ENCODE measurements at places on chromosomes 16 and 17.
A peak's percentile ranks its signal among the peaks of the same experiment; 100 is the strongest.

DNA sequence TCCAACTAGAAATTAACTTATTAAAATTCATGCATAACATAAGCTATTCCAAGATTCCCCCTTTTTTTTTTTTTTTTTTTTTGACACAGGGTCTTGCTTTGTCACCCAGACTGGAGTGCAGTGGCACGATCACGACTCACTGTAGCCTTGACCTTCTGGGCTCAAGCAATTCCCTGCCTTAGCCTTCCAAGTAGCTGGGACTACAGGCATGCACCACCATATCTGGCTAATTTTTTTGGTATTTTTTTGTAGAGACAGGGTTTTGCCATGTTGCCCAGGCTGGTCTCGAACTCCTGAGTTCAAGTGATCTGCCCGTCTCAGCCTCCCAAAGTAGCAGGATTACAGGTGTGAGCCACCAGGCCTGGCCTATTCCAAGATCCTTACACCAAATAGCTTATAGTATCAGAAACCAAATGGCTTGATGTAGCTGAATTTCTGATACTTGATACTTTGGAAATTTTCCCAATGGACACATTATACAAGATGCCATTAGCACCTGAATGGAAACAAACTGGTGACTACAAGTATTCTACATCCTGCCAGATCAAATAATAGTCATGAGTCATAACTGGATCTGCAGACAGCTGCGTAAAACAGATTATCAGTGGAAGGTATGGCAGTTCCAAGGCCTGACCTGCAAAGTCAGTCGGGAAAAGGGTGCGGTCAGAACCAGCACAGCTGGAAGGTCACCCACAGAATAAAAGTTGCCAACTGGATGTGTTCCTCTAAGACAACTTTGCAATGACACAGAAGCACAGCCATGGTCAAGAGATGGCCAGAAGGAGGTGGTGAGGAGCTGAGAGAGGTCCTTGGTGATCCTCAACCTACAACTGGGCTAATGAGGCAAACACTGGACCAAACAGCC, 14.5 kb downstream of the TUBG1 start:
- no peak for DNase-seq

DNA sequence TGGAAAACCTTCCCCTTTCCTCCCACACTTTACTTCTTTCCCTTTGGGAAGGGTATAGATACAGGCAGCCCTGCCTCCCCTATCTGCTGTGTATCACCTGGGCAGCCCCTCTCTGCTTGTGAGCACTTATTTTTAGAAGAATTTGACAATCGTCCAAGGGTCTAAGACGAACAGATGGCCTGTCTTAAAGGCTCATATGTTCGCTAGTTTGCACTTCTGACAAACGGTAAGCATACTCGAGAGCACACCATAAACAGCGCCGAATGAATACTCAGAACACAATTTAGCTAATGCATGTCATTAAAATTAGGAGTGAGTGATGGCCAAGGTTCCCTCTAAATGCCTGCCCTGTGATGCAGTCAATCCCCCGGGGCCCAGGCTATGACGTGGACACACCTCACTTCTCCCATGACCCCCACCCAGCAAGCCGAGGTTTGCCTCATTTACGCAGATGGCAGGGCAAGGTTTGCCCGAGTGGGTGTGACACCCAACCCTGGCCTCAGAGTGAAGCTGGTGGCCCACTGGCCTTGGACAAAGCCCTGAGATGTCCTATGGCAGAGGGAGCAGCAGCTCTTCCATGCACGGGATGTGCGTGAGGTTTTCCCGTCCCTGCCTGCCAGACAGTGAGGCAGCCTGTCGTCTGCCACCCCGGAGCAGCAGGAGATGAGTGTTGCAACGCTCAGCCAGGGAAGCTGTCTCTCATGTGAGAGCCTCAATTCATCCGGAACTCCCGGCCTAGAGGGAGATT, 125.2 kb downstream of the C16orf78 start:
- no peak for DNase-seq

DNA sequence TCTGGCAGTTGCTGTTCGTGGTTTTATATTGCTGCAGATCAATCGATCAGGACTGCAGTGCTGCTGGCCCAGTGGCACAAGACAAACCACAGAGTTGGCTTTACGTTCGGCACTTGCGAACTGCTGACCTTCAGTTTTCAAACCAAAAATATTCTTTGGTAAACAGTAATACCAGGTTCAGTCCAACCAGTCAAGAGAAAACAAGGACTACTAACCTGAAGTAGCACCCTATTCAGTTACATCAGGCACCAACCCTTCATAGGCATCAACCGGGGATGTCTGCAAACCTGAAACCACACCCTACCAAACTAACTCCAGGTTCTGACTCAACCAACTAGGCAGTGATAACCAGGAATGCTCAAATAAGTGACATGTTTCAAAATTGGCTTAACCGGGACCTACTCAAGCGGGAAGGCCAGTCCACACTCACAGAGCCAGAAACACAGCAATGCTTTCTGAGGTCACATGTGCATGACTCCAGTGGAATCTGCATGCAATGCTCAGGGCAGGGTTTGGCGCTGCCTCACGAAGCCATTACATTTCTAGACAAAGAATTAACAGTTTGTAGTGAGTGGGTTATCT, 91.1 kb downstream of the SMG6 start:
- DNase-seq = no peak

- no peak for DNase-seq
These were observed 4.0 kb downstream of the RNF222 start for GRCh38 chr17:8393470-8394231.

- no peak for DNase-seq
These were observed 20.7 kb upstream of the BCAR1 start for GRCh38 chr16:75272097-75272551.

- DNase-seq = no peak
These were observed 16.0 kb downstream of the SLC5A10 start for GRCh38 chr17:18967916-18968315.

GRCh38 chr16:1070084-1070863, 2.3 kb upstream of the SSTR5 start:
- no peak for DNase-seq

- DNase-seq = no peak
These were observed 21.2 kb upstream of the MSI2 start for GRCh38 chr17:57235124-57235523.

DNA sequence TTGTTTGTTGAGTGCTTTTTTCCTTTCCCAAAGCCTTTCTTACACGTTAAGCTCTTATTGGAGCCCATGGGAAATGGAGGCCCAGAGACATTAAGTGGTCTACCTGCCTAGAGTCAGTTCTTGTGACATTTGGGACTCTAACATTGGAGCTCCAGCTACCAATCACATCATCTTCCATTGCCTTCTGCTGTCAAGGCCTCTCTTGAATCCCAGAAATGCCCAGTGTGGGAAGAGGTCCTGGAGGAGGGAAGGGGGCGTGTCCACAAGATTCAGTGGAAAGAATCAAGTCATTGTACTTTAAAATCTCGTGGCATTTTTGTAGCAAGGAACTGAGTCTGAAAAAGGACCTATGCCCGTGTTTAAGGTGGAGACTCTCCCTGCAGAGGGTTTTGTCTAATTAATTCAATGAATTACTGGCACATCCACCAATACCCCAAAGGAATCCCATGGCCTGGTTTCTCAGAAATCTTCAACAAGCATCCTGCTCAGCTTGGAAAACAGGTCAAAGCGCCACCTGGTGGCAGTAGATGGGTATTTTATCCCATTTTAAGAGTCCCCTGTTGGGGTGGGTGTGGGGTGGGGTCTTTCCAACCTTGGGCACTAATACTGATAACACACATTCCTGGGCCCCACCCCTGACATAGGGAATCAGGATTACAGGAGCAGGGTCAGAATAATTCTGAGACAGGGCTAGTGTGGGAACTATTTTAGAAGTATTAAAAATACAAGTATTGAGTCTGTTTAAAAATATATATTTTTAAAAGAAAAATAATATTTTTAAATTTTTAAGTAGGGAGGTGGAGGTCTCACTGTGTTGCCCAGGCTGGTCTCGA, 24.6 kb downstream of the GPT2 start:
- DNase-seq = peak; percentile 64

DNA sequence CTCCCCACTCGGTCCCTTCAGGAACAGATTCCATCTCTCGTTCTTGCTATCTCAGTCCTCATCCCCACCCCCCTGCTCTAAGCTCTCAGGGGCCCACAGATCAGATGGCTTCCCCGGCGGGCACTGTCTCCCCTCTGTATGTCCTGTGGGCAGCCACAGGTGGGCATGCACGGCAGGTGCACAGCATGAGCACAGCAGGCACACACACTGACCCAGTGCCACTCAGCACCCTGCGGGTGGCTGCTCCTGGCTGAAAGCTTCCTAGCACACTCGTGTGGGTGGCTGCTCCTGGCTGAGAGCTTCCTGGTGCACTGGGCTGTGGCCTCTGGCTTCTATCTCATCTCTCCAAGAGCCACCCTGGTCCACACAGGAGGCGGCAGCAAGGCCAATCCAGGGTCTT, 44.5 kb upstream of the SMIM36 start:
- no peak for DNase-seq

DNA sequence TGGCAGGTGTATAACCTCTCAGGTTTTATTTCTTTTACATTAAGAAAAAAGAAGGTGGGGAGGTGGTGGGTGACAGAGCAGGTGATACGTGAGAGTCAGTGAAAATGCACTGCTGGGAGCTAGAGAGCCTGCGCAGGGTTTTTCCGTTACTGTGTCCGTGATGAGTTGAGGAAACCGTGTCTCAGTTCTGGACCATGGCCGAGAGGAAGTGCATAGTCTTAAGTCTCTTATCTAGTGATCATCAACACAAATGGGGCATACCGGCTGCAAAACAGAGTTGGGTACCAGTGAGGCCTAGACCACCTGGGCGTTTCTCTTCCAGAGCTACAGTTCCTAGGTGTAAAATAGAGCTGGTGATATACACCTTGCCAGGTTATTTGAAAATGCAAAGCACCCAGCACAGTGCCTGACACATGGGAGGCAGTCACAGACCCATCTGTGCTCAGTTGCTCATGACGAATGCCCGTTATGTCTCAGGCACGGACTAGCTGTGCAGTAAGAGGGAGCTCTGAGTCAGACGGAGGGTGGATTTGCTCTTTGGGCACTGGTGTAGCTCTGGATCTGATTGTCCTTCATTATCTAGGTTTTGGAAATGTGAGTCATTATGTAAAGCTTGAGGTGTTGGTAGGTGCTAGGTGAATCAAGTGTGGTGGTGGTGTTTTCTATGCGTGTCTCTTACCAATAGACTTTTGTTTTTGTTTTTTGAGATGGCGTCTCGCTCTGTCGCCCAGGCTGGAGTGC, 60.9 kb downstream of the RPTOR start:
- DNase-seq = no peak

DNA sequence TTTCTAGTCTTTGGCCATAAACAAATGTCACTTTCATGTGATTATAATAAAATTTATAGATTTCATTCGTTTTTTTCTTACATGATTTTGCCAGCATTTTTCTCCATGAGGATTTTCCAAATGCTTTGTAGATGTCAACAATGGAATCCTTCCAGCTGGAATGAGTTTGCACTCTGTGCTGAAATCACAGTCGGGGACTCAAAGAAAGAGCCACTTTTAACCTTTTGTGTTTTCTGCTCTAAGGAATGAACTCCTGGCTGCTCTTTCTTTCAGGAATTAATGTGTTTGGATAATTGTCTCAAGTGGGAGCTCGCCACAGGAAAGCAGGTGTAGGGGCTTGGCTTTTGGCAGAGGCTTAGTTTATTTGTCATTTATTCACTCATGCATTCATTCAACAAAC, 372.3 kb upstream of the SALL1 start:
- DNase-seq = no peak

- DNase-seq = no peak
These were observed 3.4 kb downstream of the ARL16 start for GRCh38 chr17:81680150-81680549.

- DNase-seq = no peak
These were observed 33.9 kb upstream of the SEC14L1 start for GRCh38 chr17:77106874-77107358.

Data from NCI-H526 (cell line).